Right cardiac atrium (tissue), 5 donors: ENCODE measurements at places on chromosomes 3 and 15. TPM values are rescaled to one million over a fixed set of nuclear protein-coding genes. Genes with fewer than 3 reads are reported as not detected.

The ARHGAP31 gene
- 14.6 TPM for polyA plus RNA-seq

The DAPK2 gene
- 48.8 TPM for polyA plus RNA-seq

The NANOGP8 gene
- 0.09 TPM for polyA plus RNA-seq

The ITGA11 gene
- 11.6 TPM for polyA plus RNA-seq

DNA sequence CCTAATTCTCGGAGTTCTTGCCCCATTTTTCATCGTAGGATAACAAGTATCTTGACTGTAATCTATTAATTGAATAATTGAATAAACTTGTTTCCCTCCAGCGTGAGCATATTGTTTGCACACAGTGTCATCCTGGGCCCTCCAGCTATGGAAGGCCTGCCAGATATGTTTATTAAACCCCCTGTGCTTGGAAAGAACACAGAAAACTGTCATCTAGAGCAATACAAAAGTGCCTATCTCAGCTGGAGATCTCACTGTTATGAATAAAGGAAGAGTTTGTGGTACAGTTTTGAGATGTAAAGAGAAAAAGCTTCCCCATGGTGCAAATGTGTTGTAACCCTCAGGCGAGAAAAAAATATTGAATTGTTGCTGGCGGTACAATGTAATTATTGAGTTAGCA is 405.9 kb downstream of the SOX2 start:
- DNase-seq: no peak

- DNase-seq: no peak
Observed at GRCh38 chr3:122728186-122728585, 47.5 kb downstream of the PARP14 start.

GRCh38 chr3:9233101-9233500 is 16.3 kb downstream of the SRGAP3 start:
- DNase-seq: no peak

DNA sequence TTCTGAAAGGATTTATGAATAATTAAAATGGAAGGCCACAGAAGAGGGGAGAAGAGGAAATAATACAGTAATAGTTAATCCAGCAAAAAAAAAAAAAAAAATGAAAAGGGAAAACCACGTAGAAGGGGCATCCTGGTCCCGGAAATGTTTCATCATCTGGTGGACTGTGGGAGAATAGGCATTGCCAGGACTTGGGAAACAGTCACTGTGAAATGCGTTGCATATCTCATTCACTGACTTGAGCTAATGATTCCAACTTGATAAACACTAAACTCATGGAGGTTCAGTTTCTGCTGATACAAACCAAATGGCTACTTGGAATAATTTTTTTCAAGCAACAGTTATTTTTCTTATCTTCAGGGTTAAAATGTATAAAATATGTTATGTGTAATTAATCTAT is 3.2 kb downstream of the XCR1 start:
- DNase-seq: no peak

GRCh38 chr15:69869881-69870505 is 227.7 kb downstream of the TLE3 start:
- DNase-seq: no peak

The KBTBD8 gene
- 2.0 TPM for polyA plus RNA-seq

GRCh38 chr3:46844881-46845312 is 18.3 kb downstream of the MYL3 start:
- DNase-seq: no peak

- DNase-seq: no peak
Observed at GRCh38 chr15:89433686-89434085, 62.7 kb downstream of the RHCG start.

DNA sequence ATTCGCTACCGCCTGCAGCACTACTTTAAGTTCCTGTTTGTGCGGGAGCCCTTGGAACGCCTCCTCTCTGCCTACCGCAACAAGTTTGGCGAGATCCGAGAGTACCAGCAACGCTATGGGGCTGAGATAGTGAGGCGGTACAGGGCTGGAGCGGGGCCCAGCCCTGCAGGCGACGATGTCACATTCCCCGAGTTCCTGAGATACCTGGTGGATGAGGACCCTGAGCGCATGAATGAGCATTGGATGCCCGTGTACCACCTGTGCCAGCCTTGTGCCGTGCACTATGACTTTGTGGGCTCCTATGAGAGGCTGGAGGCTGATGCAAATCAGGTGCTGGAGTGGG is 995 bp downstream of the CHST14 start:
- DNase-seq: no peak

DNA sequence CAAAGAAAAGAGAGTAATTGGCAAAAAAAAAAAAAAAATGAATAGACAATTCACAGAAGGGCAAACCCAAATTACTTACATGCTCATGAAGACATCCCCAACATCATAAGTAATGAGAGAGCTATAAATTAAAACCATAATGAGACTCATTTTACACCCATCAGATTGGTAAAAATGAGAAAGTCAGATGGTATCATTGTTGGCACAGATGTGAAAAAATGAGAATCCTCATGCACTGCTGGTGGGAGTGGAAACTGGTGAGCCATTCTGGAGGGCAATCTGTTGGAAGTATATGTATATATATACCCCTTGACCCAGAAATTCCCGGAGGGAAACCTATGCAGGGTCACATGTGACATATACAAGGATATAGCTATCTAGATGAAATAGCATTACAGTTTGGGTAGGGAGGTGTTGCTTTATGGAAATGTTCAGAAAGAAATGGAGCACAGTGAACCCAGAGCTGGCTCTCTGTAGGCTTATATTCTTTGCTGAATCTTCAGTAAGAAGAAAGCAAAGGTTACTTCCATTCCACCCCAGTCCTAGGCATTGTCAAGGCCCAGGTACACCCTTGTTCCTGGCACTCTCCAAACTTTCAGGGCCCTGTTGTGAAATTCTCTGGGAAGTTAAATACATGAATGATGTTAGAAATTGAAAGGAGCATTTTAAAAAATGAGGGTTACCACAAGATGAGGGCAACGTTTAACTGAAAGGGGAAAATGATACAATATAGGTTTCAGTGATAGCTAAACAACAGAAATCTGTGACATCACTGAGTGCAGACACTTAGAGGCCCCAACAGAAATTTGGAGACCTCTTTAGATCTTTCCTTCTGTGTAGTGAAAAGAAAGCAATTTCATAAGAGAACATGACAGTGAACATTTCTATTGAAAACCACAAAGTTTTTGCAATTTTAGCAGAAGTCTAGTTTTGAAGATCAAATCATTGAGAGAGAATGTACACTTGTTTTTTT is 132.7 kb upstream of the TPRG1 start:
- DNase-seq: no peak

The GCSAM gene
- not detected for polyA plus RNA-seq

The ISL2 gene
- polyA plus RNA-seq: 0.05 TPM

DNA sequence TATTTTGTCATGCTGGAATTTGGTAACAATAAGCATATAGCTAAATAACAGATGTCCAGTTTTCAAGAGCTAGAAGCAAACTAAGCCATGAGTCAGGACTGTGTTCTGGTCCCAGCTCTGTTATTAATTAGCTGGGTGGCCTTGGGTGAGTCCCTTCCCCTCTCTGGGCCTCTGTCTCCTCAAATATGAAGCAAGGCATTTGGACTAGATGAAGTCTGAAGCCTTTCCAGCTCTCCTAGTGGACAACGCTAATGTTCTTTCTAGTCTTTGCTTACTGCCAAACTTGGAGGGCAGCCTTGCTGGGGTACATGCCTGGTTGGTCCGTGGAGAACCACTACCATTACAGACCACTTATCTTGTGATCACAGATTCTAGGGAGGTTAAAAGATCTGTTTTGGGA is 127.6 kb downstream of the DUT start:
- DNase-seq: no peak

- no peak for DNase-seq
Observed at GRCh38 chr3:163039636-163040035, 1543.0 kb downstream of the OTOL1 start.

The EFHB gene
- 2.2 TPM for polyA plus RNA-seq

GRCh38 chr3:165749241-165749640 is 88.0 kb downstream of the BCHE start:
- DNase-seq: no peak

DNA sequence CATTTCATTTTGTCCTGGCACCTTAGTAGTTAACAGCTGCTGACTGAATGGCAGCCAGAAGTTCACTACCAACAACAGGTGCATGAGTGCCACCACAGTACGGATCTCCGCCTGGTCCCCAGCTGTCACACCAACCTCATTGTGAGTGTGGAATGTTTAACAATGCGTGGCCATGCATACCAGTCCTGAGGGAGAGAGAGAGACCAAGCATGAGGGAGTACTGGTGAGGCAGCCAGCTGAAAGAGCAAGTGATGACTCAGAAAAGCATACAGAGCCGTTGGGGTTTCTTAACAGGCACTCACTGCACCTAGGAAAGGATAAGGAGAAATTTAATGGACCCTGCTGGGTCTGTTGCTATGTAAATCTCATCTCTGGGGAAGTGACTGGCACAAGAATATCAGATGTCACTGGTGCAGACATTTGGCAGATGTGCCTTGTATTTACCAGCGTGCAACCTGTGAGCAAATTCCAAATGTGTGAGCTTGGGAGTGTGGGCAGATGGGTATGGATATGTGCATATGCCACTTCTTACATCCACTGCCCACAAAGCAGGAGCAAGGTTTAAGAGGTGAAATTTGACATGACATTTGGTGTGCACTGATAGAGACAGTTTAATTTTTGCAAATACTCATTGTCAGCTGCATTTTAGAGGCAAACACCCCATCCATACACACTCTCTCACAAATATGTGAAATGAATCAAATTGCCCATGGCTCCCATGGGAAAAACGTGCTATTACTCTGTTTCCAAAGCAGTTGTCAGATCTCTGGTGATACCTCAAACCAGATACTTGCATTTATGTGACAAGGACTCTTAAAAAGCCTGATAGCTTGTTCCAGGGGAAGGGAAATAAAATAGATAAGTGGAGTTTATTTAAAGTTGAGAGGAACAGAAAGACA is 245.2 kb upstream of the ARPP21 start:
- no peak for DNase-seq

The FETUB gene
- polyA plus RNA-seq: 0.07 TPM

The IL5RA gene
- polyA plus RNA-seq: 1.4 TPM

DNA sequence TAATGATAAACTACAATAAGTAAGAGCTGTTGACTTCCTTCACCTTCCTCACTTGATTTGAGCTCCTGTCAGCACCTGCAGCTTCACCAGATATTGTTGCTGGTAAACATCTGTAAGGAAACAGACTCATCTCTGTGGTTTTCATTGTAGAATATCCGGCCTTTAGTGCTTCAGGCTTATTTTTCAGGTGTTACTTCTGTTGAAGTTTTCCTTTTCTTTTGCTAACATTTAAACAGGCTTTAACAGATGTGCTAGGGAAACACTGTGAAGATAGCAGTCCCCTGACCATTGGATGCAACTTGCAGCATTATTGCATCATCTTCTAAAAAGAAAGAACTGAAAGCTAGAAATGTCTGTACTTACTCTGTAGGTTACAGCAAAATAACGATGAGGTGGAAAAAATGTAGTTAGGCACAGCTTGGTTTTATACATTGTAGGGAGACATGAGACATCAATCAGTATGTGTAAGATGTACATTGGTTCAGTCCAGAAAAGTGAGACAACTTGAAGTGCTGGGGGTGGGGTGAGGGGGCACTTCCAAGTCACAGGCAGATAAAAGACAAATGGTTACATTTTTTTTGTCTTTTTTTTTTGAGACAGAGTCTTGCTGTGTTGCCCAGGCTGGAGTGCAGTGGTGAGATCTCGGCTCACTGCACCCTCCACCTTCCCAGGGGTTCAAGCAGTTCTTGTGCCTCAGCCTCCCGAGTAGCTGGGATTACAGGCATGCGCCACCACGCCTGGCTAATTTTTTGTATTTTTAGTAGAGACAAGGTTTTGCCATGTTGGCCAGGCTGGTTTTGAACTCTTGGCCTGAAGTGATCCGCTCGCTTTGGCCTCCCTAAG is 10.2 kb downstream of the EDEM1 start:
- no peak for DNase-seq

- no peak for DNase-seq
Observed at GRCh38 chr3:15116032-15116669, 17.2 kb upstream of the RBSN start.

DNA sequence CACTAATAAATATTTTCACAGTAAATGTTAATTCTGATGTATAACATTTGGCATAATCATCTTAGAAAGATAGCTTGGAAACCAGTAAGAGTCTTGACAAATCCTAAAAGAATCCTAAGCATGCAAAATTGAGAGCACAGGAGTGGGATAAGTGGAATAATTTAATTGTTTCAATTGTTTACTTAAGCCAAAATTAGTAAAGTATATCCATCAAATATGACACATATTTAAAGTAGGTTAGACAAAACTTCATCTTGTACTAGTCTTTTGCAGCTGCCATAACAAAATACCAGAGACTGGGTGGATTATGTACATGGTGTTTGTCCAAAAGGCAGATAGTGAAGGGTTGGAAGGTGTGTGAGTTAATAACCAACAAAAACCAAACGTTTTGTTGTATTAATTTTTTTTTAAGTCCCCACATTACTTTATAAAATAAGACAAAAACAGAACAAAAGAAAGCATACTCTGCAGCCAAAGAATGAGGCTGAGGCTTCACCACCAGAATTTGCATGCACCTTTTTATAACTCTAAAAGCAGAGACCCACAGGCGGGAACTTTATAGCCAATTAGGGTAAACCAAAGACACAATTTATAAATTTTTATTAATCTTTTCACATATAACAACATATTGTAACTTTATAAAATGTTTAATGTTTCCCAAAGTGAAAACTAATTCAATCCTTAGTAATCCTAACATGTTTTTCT is 41.9 kb upstream of the CD200R1L start:
- no peak for DNase-seq

The OR4F6 gene
- polyA plus RNA-seq: not detected

DNA sequence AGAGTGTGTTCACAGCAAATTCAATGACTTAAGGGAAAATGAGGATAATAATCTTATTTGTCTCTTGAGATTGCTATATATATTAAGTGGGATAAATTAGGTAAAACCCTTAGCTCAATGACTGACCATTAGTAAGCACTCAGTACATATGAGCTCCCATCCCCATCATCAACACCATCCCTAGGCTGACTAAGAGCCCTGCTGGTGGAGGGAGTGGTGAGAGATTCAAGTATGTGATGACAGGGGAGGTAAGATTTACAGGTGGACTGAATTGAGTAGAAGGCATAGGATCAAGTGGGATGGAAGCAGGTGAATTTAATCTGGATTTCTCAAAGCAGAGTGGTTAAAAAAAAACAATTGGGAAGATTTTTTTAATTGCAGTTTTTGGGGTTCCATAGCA is 21.0 kb upstream of the LRRN1 start:
- no peak for DNase-seq

DNA sequence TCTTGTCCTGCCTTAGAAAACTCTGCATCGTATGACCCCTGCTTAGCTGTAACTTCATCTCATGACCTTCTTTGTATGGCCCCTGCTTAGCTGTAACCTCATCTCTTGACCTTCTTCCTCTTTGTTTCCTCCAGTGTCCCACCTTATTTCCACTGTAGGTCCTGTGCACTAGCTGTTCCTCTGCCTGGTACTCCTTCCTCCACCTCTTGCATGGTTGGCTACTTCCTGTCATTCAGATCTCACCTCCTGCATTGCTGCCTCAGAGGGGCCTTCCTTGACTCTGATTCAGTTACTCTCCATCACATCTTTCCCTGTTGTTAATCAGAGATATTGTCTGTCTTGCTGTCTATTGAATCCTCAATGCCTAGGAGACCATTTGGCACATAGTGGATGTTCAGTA is 63.2 kb downstream of the PDE8A start:
- no peak for DNase-seq
